H7 (cell line): ENCODE measurements at places on chromosomes 16 and 17.

- DNase-seq, result no peak
Measured at GRCh38 chr17:3401786-3402185, 3.6 kb upstream of the OR1E1 start.

DNA sequence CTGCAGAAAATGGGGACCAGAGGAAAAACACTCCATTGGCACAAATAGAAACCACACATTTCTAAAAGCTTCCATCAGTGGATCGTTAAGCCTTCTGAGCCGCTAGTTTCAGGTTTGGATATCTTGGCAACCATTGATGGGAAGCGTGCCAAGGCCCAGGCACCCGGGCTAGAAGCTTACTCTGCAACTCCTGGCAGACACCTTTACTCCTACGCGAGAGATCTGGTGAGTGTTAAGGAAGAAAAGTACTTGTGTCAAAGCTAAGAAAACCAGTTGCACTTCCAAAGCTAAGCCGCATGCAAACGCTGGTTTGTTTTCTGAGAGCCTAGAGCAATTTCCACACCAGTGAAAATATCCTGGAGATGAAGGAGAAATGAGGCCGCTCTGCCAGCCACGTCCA, 472.4 kb downstream of the PMP22 start:
- DNase-seq, result no peak

DNA sequence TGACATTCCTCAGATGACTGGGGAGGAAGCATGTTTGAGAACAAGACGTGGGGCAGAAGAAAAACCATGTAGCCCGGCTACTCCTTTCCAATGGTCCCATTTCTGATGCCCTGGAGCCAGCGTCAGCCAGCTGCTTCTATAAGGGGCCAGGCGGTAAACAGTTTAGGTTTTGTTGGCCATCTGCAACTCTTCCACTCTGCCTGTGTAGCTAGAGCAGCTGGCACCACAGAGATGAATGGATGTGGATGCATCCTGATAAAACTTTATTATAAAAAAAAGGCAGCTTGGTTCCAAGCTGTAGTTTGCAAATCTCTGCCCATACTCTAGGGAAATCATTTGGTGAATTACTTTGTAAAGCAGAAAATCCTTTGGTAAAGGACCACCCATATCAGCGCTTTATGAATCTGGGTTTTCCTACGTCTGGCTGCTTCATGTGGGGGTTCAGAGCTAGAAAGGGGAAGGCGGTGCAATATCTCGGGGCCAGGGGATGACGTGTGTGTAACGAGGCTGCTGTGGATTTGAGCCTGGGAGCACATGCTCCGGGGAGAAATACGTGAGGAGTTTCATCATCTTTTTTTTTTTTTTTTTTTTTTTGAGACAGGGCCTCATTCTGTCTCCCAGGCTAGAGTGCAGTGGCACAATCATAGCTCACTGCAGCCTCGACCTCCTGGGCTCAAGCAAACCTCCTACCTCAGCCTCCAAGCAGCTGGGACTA, 3.4 kb upstream of the SRL start:
- peak; percentile 34 for DNase-seq

DNA sequence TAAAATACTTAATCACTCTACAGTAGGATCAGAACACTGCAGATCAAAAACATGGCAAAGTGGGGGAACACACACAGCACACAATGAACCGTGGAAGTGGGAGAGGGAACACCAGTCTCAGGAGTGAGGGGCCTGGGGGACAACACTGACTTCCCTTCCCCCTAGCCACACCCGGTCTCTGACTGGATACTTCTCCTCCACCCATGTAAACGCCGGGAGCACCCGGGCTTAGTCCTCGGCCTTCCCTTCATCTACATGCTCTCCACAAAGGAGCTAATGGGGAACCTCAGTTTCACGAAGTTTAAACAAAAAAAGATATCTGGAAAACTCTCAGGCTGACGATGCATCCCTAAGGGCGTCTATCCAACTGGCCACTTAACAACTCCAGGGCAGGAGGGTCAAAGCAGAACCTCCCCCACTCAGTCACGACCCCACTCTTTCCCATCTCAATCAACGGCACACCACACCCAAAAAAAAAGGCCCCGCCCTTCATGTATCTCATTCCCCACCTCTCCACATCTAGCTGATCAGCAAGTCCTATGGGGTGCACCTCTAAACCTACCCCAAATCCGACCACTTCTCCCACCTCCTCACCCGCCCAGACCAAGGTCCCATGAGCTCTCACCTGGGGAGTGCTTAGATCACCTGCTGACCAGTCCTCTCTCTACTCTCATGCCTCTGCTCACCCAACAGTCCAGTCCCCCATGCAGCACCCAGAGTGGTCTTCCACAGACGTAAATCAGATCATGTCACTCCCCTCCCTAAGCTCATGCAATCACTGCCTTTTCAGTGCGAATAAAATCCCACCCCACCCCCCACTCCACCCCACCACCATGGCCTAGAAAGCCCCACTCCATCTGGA, 7.4 kb downstream of the ZDHHC7 start:
- no peak for DNase-seq

GRCh38 chr17:550041-550398, 164.6 kb downstream of the VPS53 start:
- DNase-seq, result no peak

- no peak for DNase-seq
Measured at GRCh38 chr16:72199761-72200337, 27.9 kb upstream of the PMFBP1 start.

DNA sequence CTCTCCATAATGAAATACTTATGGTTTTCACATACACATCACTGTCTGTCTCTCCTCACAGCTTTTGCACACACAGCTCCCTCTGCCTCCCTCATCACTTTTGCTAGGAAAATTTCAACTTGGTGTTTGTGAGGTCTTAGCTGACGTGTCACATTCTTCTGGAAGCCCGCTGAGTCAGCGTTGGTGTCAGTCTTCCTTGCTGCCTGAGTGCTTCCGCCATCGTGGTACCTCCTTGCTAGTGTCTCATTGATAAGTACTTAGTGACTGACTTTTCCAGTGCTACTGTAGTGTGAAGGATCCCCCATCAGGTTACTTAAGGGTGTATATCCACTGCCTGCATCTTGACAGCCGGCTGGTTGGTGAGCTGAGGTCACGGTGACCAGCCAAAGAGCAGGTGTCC, 33.5 kb downstream of the CA10 start:
- DNase-seq, result no peak

- peak; percentile 13 for DNase-seq
Measured at GRCh38 chr17:62965174-62965685, 805 bp upstream of the TANC2 start.

DNA sequence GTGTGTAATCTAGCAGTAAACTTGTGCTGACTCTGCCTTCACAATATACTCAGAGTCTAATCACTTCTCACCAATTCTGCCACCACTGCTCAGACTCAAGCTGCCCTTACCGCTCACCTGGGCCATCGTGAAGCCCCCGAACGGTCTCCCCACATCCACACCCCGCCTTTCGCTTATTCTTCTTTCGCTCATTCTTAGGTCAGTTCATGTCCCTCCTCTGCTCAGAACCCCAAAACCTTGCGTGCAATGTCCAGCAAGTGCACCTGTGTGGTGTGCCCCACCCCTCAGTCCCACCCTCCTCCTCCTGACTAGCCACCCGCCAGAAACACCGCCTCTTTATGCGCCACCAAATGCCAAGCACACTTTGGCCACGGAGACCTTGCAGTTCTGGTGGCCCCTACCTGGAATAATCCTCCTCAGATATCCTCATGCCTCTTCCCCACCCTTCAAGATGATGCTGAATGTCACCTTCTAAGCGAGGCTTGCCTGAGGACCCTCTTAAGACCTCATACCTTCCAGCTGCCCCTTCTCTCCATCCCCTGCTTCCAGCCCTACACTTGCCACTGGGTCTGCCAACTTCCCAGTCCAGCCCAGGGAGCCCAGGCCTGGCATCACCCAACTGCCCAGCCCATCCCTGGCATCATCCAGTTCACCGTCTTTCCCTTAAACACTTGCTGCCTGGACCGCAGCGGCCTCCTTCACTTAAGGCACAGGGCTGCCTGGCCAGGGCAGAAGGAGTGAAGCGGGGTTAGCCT, 34.3 kb upstream of the RBFOX3 start:
- DNase-seq, result no peak

DNA sequence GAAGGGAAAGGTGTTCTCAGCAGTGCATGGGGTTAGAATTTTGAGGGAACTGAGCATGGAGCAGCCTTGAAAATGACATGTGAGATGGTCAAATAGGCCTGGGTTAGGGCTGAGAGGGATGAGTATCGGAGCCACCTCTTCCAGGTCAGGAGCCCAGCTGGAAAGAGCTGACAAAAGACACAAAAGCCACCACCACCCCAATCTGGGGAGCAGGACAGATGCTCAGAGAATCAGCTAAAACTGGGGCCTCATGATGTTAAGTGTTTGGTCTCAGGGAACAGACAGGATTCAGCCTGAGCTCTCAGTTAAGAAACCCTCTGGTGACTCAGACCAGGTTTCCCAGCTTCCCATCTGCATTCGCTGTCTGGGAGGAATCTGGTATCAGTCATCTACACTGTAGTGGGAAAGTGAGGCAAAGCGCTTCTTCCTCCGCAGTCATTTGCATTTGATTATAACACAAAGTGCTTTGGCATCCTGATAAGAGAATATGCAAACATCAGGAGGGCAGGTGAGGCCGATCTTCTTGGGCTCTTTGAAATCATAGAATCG, 2.6 kb downstream of the WNT9B start:
- no peak for DNase-seq
